ENCODE measurements at places on chromosomes 11 and 22.

GRCh38 chr22:22479999-22480532 lies 28.5 kb downstream of the ZNF280B start:
- no peak for DNase-seq

DNA sequence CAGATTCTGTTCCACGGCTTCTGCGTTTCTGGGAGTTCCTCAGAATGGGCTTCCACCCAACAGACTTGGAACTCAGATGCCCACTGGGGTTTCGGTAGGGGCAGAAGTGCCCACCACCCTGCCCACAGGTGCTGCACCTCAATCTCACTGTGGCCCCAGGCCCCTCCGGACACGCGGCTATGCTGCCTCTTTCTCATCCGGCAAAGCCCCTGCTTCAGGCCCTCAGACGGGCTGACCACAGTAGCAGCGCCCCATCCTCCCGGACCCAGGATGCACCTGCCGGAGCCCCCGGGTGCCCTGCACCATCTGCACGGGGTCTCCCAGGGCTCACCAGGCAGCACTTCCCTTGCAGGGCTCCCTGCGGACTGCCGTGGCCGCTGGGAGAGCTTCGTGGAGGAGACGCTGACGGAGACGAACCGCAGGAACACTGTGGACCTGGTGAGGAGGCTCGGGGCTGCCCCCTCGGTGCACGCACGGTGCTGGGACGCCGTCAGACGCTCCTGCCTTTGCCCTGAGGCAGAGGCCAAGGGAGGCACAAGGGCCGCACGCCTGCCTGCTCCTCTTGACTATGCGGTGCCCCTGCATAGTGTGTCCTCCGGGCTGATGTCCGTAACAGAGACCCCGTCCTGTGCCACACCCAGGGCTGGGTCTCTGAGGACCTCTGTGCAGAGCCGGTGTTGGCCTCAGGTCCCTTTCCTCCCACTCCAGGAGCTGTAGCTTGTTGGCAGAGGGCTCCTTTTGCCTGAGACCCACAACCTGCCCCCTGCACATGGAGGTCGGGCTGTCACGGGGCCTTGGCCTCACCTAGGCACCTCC lies 38.6 kb downstream of the SBF1 start:
- no peak for DNase-seq

GRCh38 chr11:47586098-47586855 lies at the start of gene FAM180B:
FAM180B (plus strand) TSS chr11:47586678; CDS start chr11:47586769, 91 bp downstream.
- DNase-seq: no peak

DNA sequence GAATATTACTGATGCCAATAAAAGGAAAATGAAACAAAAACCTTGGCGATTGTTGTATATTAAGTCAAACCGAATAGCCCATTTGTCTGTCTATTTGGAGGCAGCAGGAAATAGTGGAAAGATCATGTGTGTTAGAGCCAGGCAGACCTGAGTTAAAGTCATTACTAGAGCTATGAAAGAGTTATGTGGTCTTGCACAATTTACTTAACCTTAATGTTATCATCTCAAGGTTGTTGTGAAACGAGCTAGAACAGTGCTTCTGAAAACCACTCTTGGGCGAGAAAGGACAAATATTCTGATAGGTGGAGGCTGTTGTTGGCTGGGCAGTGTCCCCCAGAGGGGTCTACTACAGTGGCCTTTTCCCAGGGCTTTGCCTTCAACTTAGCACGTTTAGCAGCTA lies 60.0 kb upstream of the NUP160 start:
- no peak for DNase-seq

DNA sequence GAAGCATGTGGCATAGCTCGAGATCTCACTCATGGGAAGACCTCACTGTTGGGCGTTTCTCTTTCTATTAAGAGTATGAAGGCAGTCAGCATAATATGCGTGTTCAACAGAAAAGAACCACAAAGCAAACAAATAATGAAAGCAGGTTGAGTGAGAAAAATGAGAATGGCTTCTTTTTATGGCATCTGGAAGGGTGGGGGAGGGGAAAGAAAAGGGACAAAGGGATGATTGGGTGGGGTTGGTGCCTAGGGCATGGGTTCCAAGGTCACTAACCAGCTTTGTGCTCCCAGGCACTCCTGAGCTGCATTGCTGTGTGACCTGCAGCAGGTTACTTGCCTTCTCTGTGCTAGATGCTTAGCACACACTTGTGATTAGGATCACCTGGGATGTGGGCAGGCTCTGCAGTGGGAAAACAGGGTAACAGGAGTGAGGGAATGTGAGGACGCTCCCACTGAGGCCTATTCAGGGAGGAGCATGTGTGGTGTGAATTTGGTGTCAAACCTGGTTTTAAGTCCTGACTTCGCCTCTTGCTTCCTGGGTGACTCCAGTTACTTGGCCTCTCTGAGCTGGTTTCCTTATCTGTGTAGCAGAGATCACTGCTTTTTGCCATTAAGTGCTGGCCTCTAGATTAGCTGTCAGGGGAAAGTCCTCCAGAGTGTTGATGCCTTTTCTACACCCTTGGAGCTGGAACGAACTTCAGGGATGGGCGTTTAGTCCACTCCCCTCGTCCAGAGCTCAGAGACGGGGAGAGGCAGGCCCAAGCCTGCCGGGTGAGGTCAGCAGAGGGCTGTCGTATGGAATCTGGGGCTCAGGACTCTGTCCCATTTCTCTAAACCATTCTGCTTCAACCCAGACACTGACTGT lies 74.8 kb downstream of the KIAA1671 start:
- DNase-seq: no peak

DNA sequence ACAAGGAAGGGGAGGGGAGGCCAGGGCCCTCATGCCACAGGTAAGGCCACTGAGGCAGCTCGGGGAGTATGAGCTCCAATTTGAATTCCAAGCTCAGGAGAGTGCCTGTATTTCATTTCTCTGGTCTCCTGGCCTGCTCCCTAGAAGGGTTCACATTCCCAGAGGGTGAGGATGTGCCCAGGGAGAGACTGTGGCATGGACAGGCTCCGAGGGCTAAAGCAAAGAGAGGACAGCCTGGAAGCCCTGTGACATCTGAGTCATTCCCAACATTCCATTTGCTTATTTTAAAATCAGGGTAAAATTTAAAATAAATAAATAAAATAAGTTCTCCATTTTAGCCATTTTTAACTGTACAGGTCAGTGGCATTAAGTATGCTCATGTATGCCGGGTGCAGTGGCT lies 18.6 kb upstream of the FOLR1 start:
- no peak for DNase-seq

DNA sequence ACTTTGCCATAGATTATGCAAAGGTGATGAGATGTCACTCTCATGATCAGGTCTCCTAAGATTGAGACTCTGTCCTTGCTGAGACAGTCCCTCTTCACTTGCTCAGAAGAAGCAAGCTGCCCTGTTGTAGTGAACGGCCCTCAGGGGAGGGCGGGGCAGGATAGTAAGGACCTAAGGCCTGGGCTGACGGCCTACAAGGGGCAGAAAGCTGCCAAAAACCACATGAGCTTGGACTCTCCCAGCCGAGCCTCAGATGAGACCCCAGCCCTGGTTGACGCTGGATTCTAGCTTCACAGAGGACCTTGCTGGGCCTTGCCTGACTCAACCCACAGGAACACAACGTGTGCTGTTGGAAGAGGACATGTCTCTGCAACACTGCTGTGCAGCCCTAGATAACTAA lies 1182.5 kb downstream of the TBC1D22A start:
- DNase-seq: no peak

DNA sequence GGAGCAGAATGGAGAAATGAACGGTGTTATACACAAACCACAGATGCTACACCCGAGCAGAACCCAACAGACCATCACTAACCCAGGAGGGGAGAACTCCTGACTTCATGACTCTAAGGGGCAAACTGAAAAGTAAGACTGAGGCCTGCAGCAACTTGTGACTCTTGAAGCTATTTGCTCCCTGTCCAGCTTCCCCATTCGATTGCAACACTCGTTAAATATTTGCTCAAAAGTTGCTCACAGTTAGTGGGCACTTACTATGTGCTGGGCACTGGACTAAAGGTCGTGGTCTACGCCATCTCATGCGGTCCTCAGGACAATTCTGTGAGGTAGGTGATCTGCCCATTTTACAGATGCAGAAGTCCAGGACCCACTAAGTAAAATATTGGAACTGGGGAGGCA lies 9.5 kb upstream of the ADA2 start:
- no peak for DNase-seq

GRCh38 chr11:92018332-92018731 lies 206.3 kb upstream of the FAT3 start:
- no peak for DNase-seq
